IPS-NIHi11 (cell line): ENCODE measurements at places on chromosomes 2 and 18.

DNA sequence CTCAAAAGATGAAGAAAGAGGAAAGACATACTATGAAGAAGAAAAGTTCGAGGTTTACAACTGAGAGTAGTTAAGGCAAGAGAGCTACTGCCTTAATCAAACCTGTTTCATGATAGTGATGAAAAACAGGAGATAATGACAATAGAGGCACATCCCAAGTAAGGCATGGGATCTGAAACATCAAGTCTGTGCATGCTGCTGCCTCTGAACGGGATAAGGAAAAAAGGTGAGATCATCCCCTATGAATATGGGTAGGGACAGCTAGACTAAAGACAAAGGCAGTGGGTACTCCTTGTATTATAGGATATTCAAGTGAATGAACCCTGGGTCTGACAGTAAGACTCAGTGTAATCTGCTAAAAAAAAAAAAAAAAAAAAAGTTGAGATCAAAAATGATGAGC is 3.0 kb downstream of the EXOC6B start:
- no peak for DNase-seq

DNA sequence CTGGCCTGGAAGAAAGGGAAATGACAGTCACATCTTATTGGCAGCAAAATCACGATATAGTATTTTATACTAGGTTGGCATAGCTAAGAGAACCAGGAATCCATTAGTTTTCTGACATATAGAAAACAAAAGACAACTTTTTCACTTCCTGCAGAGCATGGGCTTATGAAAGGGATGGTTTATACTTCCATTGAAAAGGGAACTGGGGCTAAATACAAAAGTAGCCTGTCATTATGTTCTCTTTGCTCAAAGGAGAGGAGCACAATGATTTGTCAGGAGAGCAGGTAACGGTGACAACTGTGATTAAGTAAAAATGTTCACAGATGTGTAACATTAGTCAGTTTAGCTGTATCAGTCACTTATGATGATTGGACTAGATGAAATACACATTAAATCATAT is 46.4 kb downstream of the SLC25A12 start:
- no peak for DNase-seq

GRCh38 chr2:67389286-67389685 is 7.8 kb upstream of the ETAA1 start:
- peak; percentile 8 for DNase-seq

DNA sequence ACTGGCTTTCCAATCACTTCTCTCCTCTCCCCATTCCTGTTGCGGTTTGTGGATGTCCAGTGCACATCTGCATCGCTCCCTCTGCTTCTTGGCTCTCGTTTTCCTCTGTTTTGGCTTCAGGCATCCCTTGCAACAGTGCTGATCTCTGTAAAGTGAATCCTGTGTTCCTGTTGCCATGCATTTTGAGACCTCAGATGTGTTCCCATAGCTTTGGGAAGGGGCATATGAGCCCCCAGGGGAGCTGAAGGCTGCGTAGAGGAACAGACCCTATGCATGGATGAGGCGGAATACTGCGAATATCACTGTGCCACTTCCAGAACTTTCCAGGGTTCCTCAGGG is 168.4 kb upstream of the HAAO start:
- no peak for DNase-seq

DNA sequence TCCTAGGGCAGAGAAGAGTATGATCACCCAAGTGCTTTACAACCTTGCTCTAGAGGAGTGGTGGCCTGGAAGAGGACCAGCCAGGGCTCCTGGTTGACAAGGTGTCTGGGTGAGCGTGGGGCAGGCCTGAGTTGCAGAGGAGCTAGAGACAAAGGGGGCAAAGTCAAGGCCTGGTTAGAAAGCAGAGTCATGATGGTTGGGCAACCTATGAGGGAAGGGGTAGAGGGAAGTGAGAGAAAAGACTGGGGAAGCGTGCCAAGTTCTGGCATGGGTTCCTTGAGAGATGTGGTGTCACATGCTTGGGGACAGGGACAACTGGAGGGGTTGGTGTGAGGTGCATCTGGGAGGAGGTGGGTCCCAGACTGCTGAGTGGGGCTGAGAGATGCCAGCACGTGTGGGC is 13.5 kb downstream of the ZFP36L2 start:
- DNase-seq = no peak

DNA sequence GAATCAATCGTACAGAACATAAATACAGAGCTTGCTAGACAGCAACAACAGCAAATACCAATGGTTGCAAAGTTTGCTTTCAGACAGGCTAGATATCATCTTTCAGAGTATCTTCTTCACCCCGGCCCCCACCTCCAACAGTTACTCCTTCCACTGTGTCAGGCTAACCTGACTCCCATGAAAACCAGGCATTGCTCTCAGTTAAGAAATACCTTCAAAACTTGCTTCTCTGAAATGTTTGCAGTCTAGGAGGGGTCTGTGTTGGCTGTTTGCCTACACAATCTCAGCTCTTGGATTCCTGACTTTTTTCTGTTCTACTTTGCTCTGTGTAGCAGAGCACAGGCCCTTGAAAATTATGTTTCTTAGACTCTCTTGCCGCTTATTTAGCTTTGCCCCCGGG is 599.5 kb upstream of the SYT4 start:
- no peak for DNase-seq

GRCh38 chr2:153474876-153475435 is 3.6 kb downstream of the RPRM start:
- no peak for DNase-seq

DNA sequence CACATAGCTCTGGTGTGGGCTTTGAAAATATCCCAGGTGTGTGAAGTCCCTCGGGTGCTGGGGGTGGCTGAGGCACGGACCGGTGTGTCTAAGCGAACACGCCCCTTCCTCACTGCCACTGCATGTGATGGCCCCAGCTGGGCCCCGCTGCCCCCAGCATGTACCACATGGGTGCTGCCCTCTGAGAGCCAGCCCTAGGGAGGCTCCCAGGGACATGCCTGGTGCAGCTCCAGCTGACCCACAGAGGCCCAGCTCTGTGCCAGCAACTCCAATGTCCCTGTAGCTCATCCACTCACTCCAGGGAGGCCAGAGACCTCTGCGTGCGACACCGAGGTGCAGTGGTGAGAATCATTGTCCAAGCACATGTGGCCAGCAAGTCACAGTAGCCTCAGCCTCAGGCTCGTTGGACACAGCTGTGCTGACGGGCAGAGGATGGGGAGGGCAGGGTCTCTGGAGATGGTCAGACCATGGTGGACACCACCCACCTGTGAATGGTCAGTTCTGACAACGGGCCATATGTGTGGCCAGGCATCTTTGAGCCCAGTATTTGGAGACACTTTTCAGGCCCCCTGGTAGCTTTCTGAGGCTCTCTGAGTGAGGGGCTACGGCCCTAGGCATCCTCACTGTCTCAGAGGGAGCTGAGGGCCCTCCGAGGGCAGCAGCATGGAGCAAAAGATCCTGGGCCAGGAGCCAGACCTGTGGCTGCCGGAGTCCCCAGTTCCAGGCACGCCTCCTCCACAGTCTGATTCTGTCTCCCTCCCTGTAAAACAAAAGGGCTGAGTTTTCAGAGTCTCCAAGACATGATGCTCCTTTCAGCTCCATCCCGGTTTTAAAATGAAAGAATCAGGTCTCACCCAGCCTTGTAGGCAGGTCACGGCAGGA is 220.7 kb downstream of the NDUFA10 start:
- no peak for DNase-seq

DNA sequence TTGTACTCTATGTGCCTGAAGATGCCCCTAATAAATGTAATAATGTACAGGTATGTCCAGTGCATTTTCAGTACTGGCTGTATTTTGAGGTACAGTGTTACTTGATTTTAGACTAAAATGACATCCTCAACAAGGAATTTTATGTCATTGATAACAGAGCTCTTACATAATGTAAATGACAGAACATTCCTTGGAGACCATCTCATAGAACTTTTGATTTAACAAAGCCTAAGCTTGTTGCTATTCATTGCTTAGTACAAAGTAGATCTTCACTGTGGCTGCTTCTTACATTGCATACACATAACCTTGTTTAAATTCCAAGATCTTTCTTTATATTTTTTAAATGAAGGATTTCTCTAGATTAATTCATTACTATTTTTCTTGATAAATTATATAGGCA is 24.1 kb downstream of the DYNC1I2 start:
- DNase-seq = no peak

DNA sequence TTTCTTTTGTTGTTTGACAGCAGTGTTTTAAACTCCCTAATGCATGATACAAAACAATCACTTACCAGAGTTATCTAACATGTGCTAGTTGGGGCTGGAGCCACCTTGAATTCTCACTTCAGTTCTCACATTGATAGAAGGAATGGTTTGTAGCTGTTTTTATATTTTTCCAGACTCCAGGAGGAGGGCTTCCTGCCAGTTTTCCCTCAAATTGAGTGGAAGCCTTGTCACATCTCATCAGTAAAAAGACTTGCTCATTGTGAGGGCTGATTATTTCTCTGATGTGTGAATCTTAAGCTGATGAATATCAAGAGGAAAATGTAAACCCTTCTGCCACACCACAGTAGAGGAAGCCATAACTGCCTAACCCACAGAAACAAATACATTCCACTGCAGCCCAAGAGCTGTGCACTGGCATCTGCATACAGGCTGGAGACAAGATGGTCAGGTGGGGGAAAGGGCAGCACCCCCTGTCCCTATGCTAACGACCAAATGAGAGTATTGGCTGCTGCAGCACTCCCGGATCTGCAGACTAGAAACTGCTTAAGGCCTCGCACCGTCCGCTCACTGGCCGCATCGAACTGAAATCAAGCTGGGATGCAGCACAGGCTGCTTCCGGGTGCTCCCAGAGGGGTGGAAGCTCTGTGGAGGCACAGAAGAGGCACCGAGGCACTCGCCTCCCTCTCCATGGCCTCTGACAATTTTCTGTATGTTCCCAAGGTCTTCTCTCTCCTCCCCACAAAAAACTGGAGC is 73.7 kb upstream of the TPO start:
- peak; percentile 29 for DNase-seq
